ENCODE measurements at places on chromosomes 12 and 14.
A peak's percentile ranks its signal among the peaks of the same experiment; 100 is the strongest.

GRCh38 chr14:53341324-53341723 is 188.2 kb upstream of the DDHD1 start:
- H3K4me1 ChIP-seq: no peaks in the 10 kb centered on the region
- no peak overlapping the region for H3K4me3 ChIP-seq
- H3K27me3 ChIP-seq: no peaks in the 10 kb centered on the region
- no peak for DNase-seq

- H3K4me1 ChIP-seq: no peaks in the 10 kb centered on the region
- no peak overlapping the region for H3K4me3 ChIP-seq
- peak; percentile 38 for DNase-seq
- H3K27ac ChIP-seq: no peak overlapping the region
Observed at GRCh38 chr12:93879476-93880421, 202.6 kb downstream of the CRADD start.

- no peaks in the 10 kb centered on the region for H3K4me1 ChIP-seq
- H3K36me3 ChIP-seq: no peaks in the 10 kb centered on the region
- no peaks in the 10 kb centered on the region for H3K27me3 ChIP-seq
- no peak overlapping the region for H3K27ac ChIP-seq
- DNase-seq: no peak
Observed at GRCh38 chr12:39780913-39781446, 161.4 kb upstream of the ABCD2 start.

DNA sequence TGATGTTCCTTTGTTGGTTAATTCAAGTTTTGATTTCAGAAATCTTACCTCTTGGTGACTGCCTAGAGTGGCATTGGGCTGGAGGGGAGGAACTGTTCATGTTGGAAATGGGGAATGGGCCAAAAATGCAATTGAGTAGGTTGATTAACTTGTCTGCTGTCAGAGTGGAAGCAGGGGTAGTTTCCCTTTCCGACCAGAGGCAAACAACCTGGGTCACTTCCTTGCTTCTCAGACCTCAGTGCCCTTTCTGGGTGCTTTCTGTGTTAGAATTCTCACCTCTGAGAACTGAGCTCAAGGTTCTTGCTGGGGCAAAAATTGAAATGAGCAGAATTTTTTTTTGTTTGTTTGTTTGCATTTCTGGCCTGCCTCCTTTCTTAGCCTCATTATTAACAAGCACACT is 2.3 kb upstream of the M6PR start:
- DNase-seq: no peak
- H3K36me3 ChIP-seq: no peaks in the 10 kb centered on the region
- peaks cover 27% of the 10 kb centered on the region for H3K4me1 ChIP-seq
- H3K27me3 ChIP-seq: no peaks in the 10 kb centered on the region
- no peak overlapping the region for H3K27ac ChIP-seq
